ENCODE measurements at places on chromosomes 1 and 21. TPM values are rescaled to one million over a fixed set of nuclear protein-coding genes. Genes with fewer than 3 reads are reported as not detected.

NR5A2 gene
- 20.8 TPM for polyA plus RNA-seq

COL9A2 gene
- polyA plus RNA-seq = 1.0 TPM

KLHDC8A gene
- 0.20 TPM for polyA plus RNA-seq

GJA9 gene
- polyA plus RNA-seq = not detected

MTR gene
- polyA plus RNA-seq = 16.5 TPM

MAN1C1 gene
- 3.1 TPM for polyA plus RNA-seq

CSDE1 gene
- polyA plus RNA-seq = 255 TPM

RGS13 gene
- 0.05 TPM for polyA plus RNA-seq

TCEA3 gene
- polyA plus RNA-seq = 77.7 TPM

EDARADD gene
- polyA plus RNA-seq = 1.6 TPM

PRKAA2 gene
- 0.39 TPM for polyA plus RNA-seq

SPRR1A gene
- not detected for polyA plus RNA-seq

FGR gene
- polyA plus RNA-seq = 4.2 TPM

SPATA21 gene
- 0.36 TPM for polyA plus RNA-seq

ZNF593OS gene
- polyA plus RNA-seq = 0.61 TPM

HES4 gene
- 14.2 TPM for polyA plus RNA-seq

MYCL gene
- polyA plus RNA-seq = 0.33 TPM

Data from adipose tissue (tissue), 3 donors.